ENCODE measurements at places on chromosomes 2 and 18.

GRCh38 chr2:172395503-172395902, 31.9 kb upstream of the ITGA6 start:
- DNase-seq: no peak

DNA sequence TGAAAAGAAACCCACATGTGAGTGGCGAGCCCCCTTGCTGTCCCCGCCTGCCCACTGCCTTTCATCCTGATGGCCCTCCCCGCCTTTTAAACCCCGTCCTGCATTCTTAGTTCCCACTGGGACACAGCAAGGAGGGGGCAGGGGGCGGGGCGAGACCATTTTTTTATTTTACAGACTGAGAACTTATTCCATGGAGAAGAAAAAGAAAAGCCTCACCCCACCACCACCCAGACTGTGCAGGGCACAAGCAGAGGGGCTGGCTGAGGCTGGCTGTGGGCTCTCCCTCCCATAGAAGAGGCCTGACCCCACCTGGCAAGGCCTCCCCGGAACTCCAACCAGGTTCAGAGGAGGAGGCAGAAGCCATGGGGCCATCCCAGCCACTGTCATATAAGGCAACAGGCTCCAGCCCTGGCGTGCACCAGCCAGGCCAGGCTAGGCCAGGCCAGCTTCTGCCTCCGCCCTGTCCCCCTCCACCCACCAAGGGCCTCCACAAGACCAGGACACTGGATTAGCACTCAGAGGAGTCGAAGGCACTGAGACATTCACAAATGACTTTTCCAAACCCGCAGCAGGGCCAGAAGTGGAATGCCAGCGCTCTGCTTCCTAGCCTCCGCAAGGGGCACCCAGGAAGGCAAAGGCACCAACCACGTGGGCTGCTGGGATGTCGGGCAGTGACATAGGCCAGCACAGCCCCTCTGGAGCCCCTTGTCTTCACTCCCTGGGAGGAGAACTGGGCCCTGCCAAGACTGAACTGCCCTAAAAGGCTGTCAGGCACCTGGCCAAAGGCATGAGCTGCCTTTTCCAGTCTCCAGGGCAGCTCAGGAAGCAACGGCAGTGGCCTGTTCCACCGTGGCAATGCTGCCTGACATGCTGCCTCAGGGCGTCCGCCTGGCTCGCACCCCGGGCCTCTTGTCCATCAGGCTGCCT, 37.5 kb upstream of the SEMA4C start:
- DNase-seq: peak; percentile 53

- no peak for DNase-seq
These were observed 169.1 kb downstream of the CDH2 start for GRCh38 chr18:28007841-28008240.

- DNase-seq: no peak
These were observed 117.1 kb downstream of the RNF144A start for GRCh38 chr2:7034303-7034702.

DNA sequence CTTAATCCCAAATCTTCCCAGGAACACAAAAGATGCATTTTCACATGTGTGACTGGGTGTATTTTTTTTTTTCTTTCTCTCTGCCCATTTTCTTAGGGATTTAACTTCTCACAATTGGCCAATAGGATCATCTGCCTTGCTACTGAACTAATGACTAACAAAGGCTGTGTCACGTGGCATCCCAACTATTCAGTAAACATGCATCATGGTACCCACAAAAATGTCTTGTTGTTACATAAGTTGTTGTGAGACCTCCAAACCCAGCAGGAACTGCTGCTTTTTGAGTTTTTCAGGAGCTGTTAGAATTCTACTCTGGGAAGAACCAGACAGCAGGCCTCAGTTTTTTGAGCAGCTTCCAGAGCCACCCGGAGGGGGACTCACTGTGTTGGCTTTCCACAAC, 31.9 kb downstream of the GAD1 start:
- no peak for DNase-seq

DNA sequence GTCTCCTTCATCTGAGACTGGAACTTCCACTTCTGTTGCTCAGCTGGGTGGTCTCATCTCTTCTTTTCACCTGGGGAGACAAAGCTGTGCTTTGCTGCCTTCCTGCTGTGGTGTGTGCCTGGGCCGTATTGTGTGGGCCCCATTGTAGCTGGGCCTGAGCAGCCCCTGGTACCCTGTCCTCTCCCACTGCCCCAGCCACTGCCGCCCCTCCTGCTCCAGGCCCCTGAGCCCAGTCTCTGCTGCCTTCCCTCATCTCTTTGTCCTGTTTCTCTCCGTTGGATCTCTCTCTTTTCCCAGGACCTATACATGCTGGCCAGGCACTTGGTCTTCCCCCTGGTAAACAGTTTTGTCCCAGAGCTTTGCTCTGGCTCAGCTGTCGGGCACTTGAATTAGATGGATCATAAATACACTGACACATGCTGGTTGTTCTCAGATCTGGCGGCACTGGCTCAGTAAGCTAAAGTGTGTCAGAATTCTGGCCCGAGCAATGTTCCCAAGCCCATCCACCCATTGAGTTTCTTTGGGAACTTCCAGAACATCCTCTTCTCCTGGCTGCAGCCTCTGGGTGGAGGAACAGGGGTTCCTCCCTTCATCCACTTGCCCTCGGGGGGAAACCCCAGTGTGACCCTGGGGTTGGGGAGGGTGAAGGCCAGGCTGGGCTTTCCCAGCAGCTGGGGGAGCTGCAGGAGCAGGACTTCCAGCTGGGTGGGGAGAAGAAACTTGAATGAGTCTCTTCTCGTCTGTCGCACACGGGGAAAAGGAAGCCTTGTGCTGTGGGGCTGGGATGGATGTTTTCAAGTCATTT, 99.0 kb downstream of the DGKD start:
- no peak for DNase-seq

- no peak for DNase-seq
These were observed 17.3 kb downstream of the PDCD1 start for GRCh38 chr2:241841181-241842066.

DNA sequence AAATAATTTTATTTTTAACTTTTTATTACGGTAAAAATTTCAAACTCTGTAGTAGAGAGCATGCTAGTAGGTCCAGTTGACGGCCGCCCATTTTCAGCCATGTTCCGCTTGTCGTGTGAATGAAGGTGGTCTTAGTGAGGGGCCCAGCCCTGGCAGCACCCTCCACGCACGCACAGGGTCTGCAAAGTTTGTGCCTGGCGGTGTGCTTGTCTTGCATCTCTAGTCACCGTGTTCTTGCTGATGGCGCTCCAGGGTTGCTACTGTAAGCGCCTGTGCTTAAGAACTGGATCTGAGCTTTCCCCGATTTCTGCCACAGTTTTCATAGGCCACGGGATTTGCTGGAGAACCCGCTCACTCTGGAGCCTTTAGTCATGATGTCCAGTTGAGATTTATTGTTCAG, 28.9 kb downstream of the LDLRAD4 start:
- DNase-seq: no peak

- no peak for DNase-seq
These were observed 92.3 kb downstream of the TTC27 start for GRCh38 chr2:32719933-32720716.

- DNase-seq: no peak
These were observed 326.5 kb downstream of the SATB2 start for GRCh38 chr2:199131136-199131655.

DNA sequence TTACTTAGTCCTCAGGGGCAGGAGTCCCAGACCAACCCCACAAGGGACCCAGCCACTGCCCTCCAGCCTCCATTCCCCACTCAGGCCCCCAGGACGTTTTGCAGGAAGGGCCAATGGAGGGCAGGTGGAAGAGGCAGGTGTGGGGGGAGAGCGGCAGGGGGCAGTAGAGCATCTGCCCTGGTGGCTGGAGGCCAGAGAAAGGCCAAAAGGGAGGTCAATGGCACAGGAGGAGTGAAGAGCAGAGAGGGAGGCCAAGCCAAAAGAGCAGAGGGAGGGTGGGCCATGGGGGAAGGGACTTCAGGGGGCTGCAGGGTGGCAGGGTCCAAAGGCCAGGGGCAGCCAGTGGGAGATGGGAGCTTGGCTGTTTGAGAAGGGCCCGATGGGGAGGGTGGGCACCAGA, 17.3 kb upstream of the GPR55 start:
- no peak for DNase-seq

- DNase-seq: no peak
These were observed 111.8 kb upstream of the SLC35G4 start for GRCh38 chr18:11497585-11497984.

DNA sequence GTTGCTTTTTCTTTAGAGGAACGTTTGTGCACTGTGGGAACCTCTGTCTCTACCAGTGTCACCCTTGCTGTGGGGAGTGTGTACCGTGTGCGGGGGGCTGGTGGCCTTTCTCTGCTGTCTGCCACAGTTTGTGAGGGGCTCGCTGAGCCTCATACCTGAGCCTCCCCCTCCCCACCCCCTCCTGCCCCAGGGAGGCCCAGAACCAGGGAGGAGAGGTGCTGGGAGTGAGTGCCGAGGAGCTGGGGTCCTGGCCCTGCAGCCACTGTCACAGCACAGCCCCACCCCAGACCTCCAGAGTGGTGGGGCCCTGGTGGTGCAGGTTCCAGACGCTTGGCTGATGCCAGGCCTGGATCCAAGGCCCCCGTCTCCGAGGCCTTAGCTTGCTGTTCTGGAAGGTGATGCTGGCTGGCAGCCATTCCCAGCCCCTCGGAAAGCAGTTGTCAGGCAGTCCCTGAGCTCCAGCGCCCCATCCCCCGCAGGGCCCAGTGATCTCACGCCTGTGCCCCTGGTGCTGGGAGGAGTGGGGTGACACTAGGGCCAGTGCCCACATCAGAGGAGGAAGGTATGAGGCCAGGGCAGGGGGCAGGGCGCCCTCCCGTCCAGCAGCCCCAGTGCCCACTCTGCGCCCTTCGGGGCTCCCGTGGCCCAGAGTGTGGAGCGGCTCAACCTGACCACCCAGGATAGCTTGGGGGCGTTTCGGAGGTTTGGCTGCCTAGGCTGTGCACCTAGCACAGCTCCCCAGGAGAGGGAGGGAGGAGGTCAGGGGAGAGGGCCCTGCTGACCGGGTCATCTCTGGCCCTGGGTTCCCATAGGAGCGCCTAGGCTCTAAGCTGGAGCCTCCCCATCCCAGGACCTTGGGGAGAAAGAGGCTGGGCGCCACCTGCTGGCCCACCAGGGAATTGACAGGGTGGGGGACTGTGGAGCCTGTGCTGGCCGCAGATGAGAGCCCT, 53.0 kb upstream of the ALPP start:
- no peak for DNase-seq

DNA sequence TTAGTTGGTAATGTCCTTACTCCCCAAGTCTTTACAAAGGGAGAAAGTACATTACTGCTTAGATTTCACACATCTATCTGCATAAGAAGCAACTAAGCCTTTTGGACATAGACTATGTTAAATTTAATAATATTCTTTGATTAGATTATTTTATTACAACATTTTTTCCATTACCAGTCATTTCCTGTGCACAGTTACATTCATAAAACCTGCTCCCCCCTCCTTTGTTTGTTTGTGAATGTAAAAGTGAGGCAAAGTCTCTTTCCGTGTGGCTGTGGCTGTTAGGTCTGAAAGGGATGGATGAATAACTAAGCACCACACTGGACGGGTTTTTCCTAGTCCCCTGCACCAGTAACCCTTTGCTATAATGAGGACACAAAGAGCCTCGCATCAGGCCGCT, 9.6 kb downstream of the PTGR3 start:
- no peak for DNase-seq

GRCh38 chr18:34023471-34023870, 201.2 kb downstream of the NOL4 start:
- DNase-seq: no peak

- DNase-seq: peak; percentile 55
These were observed 42.9 kb upstream of the RFX8 start for GRCh38 chr2:101517758-101518271.

GRCh38 chr2:171386627-171387026, 47.2 kb downstream of the METTL8 start:
- DNase-seq: no peak

DNA sequence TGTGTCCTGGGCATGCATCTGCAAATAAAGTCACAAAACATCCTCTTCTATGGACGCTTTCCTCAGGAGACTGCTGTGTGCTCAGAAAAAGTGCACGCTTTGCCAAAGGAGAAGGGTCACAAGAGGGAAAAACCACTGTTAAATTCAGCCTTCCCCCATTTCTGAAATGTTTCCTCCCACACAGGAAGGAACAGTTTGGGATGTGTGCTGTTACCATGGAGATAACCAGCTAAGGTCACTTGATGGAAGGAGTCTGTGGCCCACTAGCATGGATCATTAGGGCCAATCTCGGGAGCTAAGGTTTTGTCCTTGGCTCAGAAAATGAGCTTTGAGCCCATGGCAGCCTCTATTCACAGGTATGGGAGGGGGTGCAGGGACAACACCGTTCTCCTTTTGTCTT, 5.6 kb downstream of the KCNE4 start:
- no peak for DNase-seq

- no peak for DNase-seq
These were observed 1268.3 kb upstream of the TMEFF2 start for GRCh38 chr2:193463011-193463410.

DNA sequence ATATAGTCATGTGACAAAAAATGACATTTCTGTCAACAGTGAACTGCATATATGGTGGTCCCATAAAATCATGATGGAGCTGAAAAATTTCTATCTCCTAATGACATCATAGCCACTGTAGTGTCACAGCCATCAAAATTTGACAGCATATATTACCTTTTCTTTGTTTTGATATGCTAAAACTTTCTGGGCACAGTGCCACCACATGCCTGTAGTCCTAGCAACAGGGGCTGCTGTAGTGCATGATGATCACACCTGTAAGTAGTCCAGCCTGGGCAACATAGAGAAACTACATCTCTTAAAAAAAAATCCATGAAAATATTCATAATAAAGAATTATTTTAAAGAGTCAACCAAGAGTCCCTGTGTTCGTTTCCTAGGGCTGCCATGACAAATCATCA, 155.5 kb upstream of the SERTAD2 start:
- DNase-seq: no peak

- DNase-seq: no peak
These were observed 55.0 kb downstream of the MEP1B start for GRCh38 chr18:32244881-32245280.

DNA sequence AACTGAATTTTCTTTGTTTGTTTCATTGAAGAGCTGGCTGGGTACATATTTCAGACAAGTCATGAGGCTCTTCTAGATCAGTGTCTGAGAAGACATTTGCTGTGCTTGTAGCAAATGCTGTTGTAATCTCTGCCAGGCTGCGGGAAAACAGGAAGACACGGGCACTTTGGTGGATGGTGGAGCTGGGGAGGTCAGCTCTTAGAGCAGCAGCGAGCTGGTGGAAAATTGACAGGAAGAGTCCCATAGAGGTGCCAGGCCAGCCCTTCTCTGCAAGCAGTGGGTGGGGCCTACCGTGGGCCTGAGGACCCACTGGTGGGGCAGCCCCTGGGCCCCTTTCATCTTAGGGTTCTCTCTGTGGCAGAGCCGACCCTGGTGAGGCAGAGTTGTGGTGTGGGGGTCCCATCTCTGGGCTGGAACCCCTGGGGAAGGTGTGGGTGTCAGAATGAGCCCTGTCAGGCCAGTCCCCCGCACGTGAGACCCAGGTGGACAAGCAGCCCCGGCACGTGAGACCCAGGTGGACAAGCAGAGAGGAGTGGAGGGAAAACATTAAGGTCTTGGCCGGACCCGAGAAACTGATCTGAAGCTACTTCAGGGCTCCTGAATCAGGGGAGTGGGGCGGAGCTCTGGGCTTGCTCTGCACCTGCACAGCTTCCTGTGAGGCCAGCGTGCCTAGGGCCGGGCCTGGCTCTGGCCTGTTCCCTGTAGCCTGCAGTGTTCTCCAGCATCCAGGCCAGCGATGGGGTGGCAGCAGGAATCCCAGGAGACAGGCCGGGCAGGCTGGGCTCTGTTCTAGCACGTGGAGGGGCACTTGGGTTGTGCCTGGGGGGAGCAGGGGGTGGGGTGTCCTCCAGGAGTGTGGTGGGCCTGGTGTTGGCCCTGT, 273.5 kb upstream of the HDAC4 start:
- DNase-seq: no peak

GRCh38 chr2:182049372-182050148, 63.9 kb downstream of the PPP1R1C start:
- no peak for DNase-seq
